Fibroblast of villous mesenchyme (primary cell): ENCODE measurements at places on chromosomes 7 and 10. TPM values are rescaled to one million over a fixed set of nuclear protein-coding genes. Genes with fewer than 3 reads are reported as not detected.

GRCh38 chr10:101224060-101224909 lies 5.0 kb downstream of the LBX1 start:
- no peak for DNase-seq

GRCh38 chr10:9613338-9614075 lies 1404.2 kb upstream of the CELF2 start:
- DNase-seq: no peak

DNA sequence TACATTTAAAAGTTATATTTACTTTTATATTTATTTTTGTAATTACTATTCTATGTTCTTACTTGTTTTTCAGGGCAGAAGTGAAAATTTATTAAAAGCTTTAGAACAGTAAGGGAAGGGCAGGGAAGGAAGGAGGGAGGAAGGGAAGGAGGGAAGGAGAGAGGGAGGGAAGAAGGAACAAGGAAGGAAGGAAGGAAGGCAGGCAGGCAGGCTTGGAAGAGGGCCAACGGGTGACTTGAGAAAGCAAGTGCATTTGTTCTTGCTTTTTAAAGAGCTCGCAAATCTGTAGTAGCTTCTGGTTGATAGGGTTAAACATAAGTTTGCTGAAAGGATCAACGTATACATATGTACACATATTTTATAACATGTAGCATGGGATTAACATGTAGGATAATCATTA lies 725.3 kb upstream of the FZD8 start:
- DNase-seq: no peak

DNA sequence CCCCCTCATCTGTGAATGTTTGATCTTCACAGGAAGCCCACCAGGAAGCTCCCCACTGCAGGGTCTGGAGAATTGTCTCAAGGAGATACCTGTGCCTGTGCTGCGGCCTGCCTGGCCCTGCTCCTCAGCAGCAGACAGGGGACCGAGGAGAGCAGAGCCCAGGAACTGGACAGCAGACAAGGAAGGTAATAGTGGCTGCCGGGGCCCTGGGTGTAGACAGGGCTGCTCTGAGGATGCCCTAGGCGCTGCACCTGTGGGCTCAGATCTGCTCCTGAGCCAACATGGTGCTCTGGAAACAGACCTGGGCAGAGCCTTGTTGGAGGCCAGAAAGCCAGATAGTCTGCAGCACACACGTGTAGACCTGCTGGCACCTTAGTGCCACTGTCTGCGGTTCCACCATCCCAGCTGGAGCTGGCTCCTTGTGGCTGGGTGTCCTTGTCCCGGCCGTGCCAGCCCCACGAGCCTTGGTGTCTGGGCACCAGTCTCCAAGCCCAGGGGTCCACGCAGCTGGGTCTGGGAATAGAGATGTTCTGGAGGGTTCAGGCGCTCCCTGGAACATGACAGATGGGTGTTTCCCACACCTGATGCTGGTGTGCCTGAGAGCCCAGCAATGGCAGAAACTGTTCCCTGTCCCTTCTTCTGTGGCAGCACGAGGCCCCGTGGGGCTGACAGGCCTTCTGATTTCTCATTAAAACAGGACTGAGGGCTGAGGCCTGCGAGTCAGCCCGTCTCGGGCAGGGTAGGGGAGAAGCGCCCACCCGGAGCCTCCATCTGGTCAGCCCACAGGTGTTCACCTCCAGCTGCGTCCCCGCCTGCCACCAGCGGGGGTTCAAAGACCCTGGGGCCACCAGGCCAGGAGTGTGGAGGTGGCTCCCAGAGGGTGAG lies 44.7 kb downstream of the ZNF467 start:
- DNase-seq: no peak

DNA sequence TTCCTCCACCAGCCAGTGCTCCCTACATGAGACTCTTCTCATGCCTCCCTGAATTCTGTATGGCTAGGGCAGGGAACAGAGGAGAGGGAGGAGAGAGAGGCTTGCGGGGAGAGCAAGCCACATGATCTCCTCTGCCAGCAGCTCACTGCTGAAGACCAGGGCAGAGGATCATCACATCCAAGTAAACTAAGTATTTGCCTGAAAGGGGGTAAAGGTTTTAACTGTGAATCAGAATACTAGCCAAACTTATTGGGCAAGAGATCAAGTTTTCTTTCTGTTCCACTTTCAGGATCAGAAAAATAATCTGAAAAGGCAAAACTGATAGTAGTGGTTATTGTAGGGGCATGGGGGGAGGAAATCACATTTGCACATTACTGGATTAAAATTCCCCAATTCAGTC lies 17.8 kb upstream of the ERCC6 start:
- no peak for DNase-seq

DNA sequence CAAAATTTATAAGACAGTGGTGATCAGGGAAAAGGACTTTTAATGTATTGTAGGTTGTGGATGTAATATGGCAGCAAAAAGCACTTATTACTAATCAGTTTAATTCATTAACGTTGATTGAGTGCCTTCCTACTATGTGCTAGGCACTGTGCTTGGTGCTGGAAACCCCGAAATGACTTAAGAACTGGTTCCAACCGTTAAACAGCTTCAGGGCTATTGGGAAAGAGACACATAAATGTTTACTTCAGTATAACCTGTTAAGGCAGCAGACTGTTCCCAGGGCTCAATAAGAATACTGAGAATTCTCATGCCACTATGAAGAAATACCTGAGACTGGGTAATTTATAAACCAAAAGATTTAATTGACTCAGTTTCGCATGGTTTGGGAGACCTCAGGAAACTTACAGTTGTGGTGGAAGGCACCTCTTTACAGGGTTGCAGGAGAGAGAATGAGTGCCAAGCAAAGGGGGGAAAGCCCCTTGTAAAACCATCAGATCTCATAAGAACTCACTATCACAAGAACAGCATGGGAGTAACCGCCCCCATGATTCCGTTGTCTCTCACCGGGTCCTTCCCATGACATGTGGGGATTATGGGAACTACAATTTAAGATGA lies 1.1 kb upstream of the SLC25A13 start:
- DNase-seq: no peak

GRCh38 chr10:130463104-130463875 lies 327.1 kb downstream of the GLRX3 start:
- DNase-seq: no peak

DNA sequence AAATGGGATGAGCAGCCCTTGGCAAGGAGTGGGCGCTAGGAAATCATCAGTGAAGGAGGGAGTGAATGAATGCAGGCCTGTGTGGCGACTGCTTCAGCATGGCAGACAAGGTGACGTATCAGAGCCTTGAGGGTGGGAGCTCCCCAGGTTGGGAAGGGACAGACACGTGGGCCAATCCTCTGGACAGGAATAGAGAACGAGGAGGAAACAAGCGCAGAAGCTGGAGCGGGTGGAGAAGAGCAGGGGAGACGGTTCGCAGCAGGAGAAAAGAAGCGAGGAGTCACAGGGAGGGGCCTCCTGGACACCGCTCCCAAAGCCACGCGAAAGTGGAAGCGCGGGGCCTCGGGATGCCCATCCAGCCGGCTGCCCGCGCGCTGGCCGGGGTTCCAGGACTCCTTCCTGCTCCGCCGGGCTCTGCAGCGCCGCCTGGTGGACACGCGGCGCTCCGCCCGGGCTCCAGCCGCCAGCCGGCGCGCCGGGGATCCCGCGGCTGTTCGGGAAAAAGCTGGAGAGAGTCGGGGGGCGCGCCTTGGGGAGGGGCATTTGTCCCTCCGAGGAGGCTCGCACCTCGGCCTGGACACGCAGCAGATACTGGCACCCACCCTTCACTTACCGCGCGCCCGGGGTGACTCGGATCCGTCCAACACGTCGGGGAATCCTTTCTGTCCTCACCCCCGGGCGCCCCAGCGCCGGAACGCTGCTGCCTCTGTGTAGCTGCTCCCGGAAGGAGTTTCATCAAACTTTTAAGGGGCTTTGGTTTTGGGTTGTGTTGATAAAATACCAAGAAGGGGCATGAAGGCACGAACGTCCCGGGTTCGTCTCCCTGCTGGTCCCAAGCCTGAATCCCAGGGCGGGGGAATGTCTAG lies 6.3 kb downstream of the ZNF503 start:
- DNase-seq: no peak

GRCh38 chr7:117829450-117830117 lies 43.7 kb downstream of the CTTNBP2 start:
- DNase-seq: no peak

GRCh38 chr10:116779076-116779687 lies 36.8 kb upstream of the HSPA12A start:
- no peak for DNase-seq

- DNase-seq: no peak
These were observed 46.1 kb downstream of the TNPO3 start for GRCh38 chr7:129008645-129009414.

- DNase-seq: no peak
These were observed 67.0 kb upstream of the ZMIZ2 start for GRCh38 chr7:44681645-44682044.

DNA sequence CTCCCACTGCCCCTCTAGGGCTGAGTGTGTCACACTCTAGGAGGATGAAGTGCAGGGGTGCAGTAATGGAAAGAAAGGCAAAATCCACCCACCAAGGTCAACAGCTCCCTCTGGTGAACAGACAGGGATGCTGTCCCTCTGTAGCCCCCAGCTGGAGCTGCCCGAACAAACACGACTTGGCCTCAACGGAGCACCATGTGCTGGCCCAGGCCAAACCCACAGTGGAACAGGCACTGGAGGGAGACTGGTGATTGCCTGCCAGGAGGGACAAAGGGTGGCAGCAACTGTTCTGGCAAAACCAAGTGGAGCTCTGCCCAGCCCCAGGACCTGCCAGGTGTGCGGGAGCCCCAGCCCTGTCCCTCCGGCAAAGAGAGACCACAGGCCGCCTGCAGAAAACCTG lies 20.7 kb downstream of the PDIA4 start:
- no peak for DNase-seq

- no peak for DNase-seq
These were observed 75.4 kb downstream of the NRG3 start for GRCh38 chr10:81950358-81950757.

- no peak for DNase-seq
These were observed 895 bp upstream of the NAPEPLD start for GRCh38 chr7:103149808-103150180.

The BAG3 gene
- 16.4 and 18.6 TPM in 2 replicates for total RNA-seq

The TMEM176A gene
- under 0.01 TPM in 1 of 2 replicates, not detected in the other for total RNA-seq

The CALHM1 gene
- not detected in 2 replicates for total RNA-seq

The ASZ1 gene
- total RNA-seq: under 0.01 TPM in 2 replicates
